ENCODE measurements at places on chromosomes 6 and 20. TPM values are rescaled to one million over a fixed set of nuclear protein-coding genes. Genes with fewer than 3 reads are reported as not detected.

DEFB124 gene
- not detected for total RNA-seq

- no peak for DNase-seq
These were observed 14.9 kb downstream of the MAN1A1 start for GRCh38 chr6:119334535-119335264.

GRCh38 chr6:105372849-105373182 lies 30.1 kb downstream of the PREP start:
- DNase-seq: no peak

LY6G6C gene
- total RNA-seq: not detected

GRCh38 chr20:5865604-5866003 lies 84.7 kb downstream of the TRMT6 start:
- DNase-seq: no peak

GRCh38 chr20:57316795-57317201 lies 12.8 kb upstream of the SPO11 start:
- no peak for DNase-seq

ELOVL4 gene
- 49.3 TPM for total RNA-seq

GRCh38 chr6:124535746-124536145 lies 426.5 kb upstream of the RNF217 start:
- DNase-seq: no peak

PHACTR2 gene
- total RNA-seq: 15.1 TPM

MTCH1 gene
- 152 TPM for total RNA-seq

GRCh38 chr6:36127462-36128016 lies 2.8 kb upstream of the MAPK13 start:
- DNase-seq: no peak

GRCh38 chr6:15274692-15275387 lies 29.0 kb downstream of the JARID2 start:
- no peak for DNase-seq

DNA sequence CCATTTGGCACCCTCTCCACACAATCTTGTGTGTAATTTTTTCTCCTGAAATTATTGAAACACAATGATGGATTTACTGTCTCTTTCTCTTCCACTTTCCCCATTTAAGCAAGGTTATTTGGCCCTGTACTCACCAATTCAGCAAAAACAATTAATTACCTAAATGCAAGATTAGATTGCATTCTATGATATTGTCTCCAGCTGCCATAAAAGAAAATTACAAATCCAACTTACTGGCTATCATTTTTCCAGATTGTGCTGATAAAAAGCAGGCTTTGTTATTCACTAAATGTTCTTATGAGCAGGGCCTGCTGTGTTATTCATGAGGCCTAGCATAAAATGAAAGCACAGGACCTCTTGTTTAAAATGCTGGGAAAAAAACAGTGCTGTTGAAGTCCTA lies 95.8 kb upstream of the IRAK1BP1 start:
- no peak for DNase-seq

GRCh38 chr20:10250902-10251301 lies 32.3 kb downstream of the SNAP25 start:
- DNase-seq: no peak

GRCh38 chr20:9889270-9889981 lies 50.5 kb upstream of the PAK5 start:
- DNase-seq: no peak

DNA sequence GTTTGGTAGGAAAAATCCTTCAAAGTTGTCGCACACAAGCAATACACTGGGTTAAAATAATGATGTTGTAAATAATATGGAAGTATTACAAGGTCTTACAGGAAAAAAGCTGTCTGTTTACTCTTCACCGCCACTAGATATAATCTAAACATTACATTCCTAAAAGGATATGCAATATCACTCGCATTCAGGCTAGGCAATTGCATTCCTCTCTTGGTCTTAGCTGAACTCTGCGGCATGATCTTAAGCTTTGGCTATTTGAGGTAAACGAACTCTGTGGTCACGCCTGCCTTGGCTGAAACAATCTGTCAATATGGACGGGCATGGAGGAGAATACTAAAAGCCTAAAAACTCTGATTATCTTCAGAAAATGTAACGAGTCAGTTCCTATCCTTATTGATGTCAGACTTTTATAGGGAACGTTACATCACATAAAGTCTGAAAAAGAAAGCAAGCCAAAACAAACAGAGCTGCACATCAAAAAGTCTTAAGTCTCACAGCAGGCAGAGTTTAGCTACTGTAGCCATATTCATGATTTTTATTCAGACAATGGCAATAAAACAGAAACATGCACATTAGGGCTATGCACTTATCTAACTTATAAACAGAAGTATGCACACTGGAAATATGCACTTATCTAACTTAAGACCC lies 30.8 kb upstream of the FILIP1 start:
- no peak for DNase-seq

- DNase-seq: no peak
These were observed 354.3 kb upstream of the CNR1 start for GRCh38 chr6:88520445-88520844.

- no peak for DNase-seq
These were observed 117.9 kb downstream of the ERMARD start for GRCh38 chr6:169869301-169869700.

TRIM26 gene
- 14.3 TPM for total RNA-seq

NMBR gene
- total RNA-seq: 4.9 TPM

BPIFB1 gene
- total RNA-seq: not detected

ATF6B gene
- 13.0 TPM for total RNA-seq

MAPK13 gene
- 1.2 TPM for total RNA-seq

All from frontal cortex (tissue), 4 donors.